ENCODE measurements at places on chromosomes 11 and 22. TPM values are rescaled to one million over a fixed set of nuclear protein-coding genes. Genes with fewer than 3 reads are reported as not detected.

- no peak for DNase-seq
Measured at GRCh38 chr11:43758927-43759326, 78.4 kb downstream of the HSD17B12 start.

DNA sequence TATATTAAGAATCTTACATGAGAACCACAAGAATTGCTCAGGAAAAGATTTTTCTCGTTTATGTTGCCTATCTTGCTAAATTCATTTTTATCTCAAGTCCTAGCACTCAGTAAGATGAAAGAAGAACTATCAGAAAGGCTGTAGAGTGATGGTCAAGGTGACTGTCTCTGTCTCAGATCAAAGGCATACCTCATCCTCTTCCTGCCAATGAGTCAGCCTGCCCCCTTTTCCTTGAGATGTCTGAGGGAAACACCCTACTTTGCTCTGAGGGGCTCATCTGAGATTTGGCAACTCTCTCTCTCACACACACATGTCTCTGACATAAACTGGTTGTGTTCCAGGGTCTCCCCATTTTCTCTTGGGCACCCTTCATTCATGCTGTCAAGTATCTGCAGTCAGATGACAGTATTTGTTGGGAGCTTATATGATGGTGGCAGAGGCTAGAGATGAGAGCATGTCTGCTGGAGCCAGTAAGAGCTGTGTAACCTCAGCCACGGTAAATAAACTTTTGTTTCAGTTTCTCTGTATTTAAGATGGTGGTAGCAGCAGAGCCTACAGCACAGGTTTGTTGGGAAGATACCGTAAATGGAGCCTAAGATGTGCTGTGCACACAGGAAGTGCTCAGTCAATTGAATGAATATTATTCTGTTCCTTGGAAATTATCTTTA is 1.6 kb downstream of the MMP27 start:
- no peak for DNase-seq

DNA sequence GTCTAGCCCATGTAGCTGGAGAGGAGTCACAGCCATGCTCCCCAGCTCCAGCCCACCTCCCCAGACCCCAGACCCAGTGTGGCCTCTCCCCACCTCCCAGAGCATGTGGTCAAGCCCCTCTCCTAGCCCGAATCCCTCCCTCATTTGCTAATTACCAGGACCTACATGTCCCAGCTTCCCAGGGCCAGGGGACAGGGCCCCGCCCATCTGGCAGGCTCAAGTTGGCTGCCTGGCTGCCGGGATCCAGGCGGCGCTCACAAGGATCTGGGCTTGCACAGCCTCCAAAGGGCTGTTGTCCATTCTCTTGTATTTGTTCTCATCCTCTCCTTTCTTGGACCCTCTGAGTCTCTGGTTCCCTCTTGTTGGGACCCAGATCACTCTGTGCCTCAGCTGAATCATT is 4.6 kb upstream of the MIF start:
- DNase-seq: no peak

- no peak for DNase-seq
Measured at GRCh38 chr11:91086028-91086427, 863.2 kb upstream of the CHORDC1 start.

- DNase-seq: no peak
Measured at GRCh38 chr11:69443968-69444364, 37.5 kb upstream of the LINC01488 start.

GRCh38 chr11:65210748-65211147 is 29.0 kb downstream of the CAPN1 start:
- DNase-seq: no peak

DNA sequence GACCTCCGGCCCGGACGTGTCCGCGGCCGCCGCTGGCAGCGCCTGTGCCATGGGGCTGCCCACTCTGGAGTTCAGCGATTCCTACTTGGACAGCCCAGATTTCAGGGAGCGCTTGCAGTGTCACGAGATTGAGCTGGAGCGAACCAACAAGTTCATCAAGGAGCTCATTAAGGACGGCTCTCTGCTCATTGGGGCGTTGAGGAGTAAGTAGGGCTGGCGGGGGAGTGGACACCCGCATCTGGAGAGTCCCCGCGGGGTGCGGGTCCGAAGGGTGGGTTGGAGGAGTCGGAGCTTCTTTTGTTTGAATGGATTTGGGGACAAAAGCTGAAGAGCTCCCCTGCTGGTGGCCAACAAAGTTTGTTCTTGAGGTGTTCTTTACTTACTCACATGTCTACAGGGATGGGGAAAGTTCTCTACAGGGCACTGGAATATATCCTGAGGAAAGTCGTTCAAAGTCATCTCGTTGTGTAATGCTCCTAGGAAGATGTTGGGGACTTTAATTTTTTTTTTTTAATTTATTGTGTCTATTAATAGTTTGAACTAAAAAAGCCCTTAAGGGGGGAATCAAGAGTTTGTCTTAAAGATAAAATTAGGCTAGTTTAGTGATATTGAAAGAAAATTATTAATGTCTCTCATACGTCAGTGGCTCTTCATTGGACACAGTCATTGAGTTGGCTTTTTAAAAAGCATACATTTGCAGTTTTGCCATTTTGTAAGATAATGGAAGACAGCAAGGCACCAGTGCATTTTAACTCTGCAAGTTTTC is 725 bp downstream of the ARHGAP42 start:
- peak; percentile 51 for DNase-seq

DNA sequence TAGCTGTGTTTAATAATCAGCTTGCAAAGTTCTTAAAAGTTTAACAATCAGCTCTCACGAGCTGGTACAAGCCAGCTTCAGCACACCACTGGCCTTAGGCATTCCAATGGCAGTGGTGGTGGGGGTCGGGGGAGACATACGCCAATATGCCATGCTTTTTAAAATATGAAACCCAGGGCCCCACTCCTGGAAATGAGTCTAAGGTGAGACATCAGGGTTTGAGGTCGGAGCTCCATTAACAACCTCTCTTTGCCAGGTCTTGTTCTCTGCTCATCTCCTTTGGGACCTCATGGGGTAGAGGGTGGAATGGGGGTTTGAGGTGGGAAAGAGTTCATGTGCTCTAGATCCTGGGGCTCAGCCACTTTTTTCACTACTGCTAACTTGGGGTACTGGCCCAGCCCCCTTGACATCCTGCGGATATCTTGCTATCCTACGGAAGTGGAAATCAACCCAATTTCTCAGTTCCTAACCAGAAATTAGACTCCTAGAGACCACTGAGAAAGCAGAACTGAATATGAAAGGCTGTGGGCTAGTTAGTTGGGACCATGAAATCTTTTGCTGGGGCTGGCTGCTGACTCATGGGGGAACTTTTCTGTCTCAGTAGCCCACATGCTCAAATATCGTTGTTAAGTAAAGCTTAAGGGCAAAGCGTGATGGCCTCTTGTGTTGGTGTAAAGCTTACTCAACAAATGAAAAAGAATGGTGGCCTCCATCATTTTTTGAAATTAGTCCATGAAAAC is 90.1 kb downstream of the PDHX start:
- no peak for DNase-seq

- no peak for DNase-seq
Measured at GRCh38 chr11:24157316-24157715, 339.5 kb upstream of the LUZP2 start.

GRCh38 chr11:1548221-1549070 is 23.6 kb downstream of the DUSP8 start:
- DNase-seq: peak; percentile 83

DNA sequence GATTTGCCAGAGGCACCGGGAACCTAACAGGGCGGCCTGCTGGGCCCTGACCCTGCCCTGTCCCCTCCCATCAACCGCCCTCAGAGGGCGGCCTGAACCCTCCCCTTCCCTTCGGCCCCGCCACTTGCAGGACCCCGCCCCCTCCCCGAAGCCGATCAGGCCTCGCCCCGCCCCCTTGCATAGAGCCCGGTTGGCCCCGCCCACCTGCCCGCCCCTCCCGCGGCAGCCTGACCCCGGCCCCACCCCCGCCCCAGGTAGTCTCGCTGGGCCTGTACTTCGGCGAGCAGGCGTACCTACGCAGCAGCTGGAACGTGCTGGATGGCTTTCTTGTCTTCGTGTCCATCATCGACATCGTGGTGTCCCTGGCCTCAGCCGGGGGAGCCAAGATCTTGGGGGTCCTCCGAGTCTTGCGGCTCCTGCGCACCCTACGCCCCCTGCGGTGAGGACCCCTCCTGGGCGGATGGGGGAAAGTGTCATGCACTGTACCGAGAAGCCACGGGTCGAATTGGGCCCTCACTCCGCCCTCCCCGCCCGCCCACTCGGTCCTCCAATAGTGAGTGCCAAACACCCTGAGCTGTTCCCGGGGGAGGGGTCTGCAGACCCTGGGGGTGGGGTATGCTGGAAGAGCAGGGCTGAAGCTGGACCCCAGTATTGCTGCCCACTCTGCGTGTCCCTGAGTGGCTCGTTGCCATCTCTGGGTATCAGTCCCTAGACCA is 94.1 kb downstream of the CACNA1I start:
- peak; percentile 30 for DNase-seq

DNA sequence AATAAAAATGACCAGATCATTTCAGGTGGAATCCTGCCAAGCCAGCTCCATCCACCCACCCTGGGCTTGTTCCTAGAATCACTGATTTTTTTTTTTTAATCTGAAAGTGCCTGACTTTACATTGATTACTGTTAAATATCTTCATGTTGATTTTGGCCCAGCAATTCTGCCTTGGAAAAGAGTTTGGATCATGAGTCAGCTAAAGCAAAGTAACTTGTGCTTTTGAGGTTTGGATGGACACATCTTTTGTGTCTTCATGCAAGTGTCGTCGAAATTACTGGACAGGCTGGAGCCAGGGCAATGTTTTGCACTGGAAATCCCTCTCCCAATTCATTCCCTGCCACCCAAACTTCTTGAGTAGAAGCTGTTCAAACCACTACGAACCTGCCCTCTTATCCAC is 164.0 kb upstream of the SYT13 start:
- no peak for DNase-seq

DNA sequence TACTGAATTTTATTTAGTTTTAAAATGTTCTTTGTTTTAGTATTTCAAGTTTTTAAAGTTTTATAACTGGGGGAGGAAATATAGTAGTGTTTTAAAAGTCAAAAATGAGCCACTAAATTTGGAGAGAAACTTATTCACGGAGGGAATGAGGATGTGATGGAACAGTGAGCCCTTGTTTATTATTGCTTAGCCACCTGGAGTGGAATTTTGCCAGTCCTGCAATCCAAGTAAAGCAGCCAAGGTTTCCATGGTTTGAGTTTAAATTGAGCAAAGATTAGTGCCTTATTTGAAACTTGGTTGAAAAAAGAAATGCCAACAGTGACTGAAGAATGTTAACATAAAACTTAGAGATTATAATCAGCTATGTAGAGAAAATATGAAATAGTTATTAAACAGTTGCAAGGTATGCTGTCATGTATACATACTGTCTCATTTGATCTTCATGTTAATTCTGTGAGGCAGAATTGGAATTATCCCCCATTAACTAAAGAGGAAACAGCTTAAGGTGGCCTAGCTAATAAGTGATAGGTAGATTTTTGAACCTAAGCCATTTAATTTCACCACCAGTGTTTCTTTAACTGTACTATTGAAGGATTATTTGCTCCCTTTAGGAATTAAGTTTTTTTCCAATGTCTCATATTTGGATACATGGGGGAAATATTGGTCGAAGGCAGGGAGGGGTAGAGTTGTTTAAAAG is 36.4 kb downstream of the SWAP70 start:
- no peak for DNase-seq

GRCh38 chr22:34934261-34934660 is 131.7 kb upstream of the ISX start:
- no peak for DNase-seq

GRCh38 chr11:15926071-15926470 is 430.3 kb downstream of the SOX6 start:
- DNase-seq: no peak

DNA sequence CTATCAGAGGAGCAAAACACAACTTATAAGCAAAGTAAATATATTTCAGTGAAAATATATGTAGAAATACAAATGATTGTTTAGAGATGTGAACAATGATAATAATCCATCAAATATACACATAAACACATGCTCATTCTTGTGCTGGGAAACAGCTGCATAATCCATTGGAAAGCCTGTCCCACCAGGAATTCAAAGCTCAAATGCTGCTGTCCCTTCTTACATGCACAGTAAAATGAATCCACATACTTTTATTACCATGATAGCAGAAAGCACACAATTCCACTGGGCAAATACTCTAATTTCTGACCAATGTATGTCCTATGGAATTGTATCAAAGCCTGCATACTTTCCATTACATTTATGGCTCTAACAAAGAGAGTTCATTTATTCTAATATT is 44.5 kb downstream of the SOX6 start:
- no peak for DNase-seq

DNA sequence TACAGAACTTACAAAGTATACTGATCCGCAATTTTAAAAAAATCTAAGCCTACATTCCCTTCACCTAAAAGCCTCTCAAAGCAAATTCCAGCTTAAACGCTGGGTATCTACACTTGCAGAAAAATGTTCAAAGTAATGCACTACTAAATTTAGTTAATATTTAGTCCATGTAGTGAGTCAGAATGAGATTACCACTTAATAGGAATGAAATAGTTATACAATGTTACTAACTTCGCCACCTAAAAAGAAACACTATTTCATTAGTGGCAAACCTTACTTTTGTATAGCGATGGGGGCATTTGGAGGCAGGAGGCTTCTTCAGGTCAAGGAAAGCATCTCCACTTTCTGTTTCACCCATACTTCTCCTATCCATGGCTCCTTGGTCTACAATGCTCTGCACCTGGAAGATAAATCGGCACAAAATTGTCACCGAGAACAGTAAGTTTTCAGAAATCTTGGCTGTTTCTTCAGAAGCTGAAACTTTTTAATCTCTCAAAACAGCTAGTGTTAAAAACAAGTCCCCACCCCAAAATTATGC is 1.2 kb downstream of the EIF4ENIF1 start:
- no peak for DNase-seq

DNA sequence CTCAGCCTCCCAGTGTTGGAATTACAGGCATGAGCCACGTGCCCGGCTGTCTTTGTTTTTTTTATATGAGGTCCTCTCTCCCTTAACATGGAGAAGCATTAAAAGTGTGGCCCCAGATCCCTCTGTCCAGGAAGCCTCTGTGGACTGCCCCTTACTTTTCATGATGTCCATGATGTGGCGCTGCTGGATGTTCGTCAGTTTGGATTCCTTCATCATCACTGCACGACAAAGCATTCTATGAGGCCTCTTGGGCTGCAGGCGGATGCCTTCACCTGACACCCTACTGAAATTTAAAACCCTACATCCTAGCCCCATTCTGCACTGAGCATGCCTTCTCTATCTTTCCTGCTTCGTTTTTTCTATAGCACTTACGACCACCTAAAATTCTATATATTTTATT is 2.1 kb downstream of the C22orf23 start:
- no peak for DNase-seq

Gene ADAMTS15
- total RNA-seq: 3.6 TPM

Gene APOA4
- total RNA-seq: not detected

Gene ACR
- 1.5 TPM for total RNA-seq

Gene TSPAN32
- total RNA-seq: 1.3 TPM

Gene TMEM86A
- total RNA-seq: 2.0 TPM

Gene CARNS1
- total RNA-seq: 2.5 TPM

Gene MYEOV
- 8.0 TPM for total RNA-seq

Gene NLRP10
- not detected for total RNA-seq

All from left colon (tissue), 2 donors.